ENCODE measurements at places on chromosomes 4 and X. TPM values are rescaled to one million over a fixed set of nuclear protein-coding genes. Genes with fewer than 3 reads are reported as not detected.

RTL9 gene
- total RNA-seq, result not detected

ATOH1 gene
- not detected for total RNA-seq

ATP1B4 gene
- not detected for total RNA-seq

VSIG4 gene
- not detected for total RNA-seq

CCDC120 gene
- total RNA-seq, result 1.7 TPM

UBA6 gene
- total RNA-seq, result 151 TPM

TCEAL5 gene
- not detected for total RNA-seq

DGAT2L6 gene
- 0.16 TPM for total RNA-seq

TMEM144 gene
- total RNA-seq, result 6.3 TPM

PCDH7 gene
- under 0.01 TPM for total RNA-seq

EVC2 gene
- 2.3 TPM for total RNA-seq

SLC16A2 gene
- total RNA-seq, result 0.82 TPM

ARAP2 gene
- 1.1 TPM for total RNA-seq

NHS gene
- under 0.01 TPM for total RNA-seq

All from bladder microvascular endothelial cell (primary cell).